Effector CD8-positive, alpha-beta T cell (primary cell): ENCODE measurements at places on chromosomes 5 and 9.

GRCh38 chr5:4661326-4661725 lies 478.8 kb upstream of the ADAMTS16 start:
- no peak for DNase-seq

DNA sequence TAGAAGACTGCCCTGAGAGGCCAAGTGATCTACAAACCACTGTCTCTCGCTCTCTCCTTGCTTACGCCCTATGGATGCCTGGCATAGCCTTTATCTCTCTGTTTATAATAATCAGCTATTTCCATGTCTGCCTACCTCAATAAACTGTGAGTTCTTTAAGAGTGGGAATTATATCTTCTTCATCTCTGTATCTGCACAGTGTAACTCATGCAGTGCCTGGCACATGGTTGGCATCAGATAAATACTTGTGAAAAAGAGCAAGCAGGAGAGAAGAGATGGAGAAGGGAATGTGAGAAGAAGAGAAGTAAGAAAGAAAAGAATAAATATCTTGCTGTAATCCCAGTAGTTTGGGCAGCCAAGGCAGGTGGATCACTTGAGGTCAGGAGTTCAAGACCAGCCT lies 94.6 kb upstream of the TNPO1 start:
- DNase-seq, result no peak

GRCh38 chr9:8437876-8438275 lies 638.3 kb upstream of the DMAC1 start:
- no peak for DNase-seq

DNA sequence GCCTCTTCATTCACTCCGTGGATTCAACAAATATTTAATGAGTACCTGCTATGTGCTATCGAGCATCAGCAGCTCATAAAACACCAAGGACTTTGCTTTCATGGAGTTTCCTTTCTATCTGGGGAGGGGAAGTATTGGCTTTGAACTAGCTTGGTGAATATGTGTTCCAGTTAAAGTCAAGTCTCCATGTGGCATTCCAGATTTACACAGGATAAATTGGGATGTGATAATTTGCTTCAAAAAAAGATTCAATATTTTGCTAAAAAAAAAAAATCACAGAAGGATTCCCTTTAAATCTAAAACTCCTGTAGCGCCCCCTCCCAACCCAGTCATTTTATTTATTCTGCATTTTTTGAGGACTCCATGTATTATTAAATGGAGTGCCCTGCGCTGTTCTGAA lies 346.3 kb upstream of the SLC30A5 start:
- DNase-seq, result no peak

- no peak for DNase-seq
Measured at GRCh38 chr5:36202521-36202961, 39.2 kb downstream of the NADK2 start.

GRCh38 chr9:5767968-5768932 lies 64.7 kb downstream of the ERMP1 start:
- DNase-seq, result no peak

GRCh38 chr5:127985811-127986325 lies 97.7 kb upstream of the SLC12A2 start:
- DNase-seq, result no peak

GRCh38 chr5:102049517-102049916 lies 246.6 kb downstream of the SLCO4C1 start:
- no peak for DNase-seq

GRCh38 chr5:132052520-132052919 lies 7.9 kb upstream of the IL3 start:
- no peak for DNase-seq

GRCh38 chr5:4205398-4205797 lies 609.8 kb downstream of the IRX1 start:
- no peak for DNase-seq

- no peak for DNase-seq
Measured at GRCh38 chr5:129930221-129930620, 26.0 kb downstream of the CHSY3 start.

DNA sequence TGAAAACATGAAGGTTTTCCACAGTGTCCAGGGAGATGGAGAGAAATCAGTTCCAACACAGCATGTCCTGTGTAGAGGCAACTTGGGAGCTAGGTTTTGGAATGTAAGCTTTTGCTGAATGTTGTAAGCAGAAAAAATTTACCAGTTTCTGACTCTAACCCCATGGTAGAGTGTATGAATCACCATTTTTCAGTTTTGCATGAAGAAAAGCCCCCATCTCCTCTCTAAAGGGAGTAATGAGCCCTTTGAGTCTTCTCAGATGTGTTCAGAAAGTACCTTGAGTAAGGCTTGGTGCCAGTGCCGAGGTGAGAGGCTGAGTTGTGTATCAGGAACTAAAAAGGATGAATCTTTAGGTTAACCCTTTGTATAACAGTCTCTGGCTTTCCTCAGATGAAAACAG lies 96.2 kb downstream of the ADRB2 start:
- DNase-seq, result no peak

- no peak for DNase-seq
Measured at GRCh38 chr9:78213712-78214111, 22.2 kb upstream of the CEP78 start.

GRCh38 chr5:59760785-59761348 lies 132.7 kb downstream of the PDE4D start:
- DNase-seq, result no peak

DNA sequence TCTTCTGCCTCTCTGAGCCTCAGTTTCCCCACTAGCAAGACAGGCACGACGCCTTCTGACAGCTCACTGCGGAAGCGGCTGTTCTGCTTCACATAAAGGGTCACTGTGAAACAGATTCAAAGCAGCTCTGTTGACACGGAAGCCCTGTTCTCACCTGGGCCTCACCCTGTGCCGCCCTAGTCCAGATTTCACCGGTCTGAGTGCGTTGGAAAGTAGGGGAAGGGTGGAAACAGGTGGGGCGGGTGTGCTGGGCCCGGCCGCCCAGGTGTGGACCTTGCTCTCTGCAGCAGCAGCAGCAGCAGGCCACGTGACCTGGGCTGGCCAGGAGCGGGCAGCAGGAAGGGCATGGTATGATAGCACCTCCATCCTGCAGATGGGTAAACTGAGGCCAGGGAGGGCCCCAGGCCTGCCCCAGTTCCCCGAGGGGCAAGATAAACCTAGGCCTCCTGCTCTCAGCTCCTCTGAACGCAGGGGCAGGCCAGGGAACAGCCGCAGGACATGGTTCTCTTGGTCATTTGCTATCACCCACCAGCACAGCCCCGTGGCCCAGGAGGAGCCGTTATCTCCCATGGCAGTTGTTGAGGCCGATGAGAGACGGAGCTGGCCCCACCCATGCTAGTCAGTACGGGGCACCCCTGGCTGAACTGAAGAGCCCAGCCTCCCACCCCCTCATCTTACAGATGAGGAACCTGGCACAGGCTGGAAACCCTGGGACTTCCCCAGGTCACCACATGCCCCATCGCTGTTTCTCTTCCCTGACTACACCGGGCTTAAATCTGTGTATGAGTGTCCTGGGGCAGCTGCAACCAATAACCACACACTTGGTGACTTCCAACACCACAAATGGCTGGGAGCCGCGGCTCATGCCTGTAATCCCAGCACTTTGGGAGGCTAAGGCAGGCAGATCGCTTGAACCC lies 12.1 kb downstream of the PTGES2 start:
- DNase-seq, result no peak

- no peak for DNase-seq
Measured at GRCh38 chr9:33158843-33159776, 8.0 kb downstream of the B4GALT1 start.

- no peak for DNase-seq
Measured at GRCh38 chr5:59259237-59259636, 634.3 kb downstream of the PDE4D start.

DNA sequence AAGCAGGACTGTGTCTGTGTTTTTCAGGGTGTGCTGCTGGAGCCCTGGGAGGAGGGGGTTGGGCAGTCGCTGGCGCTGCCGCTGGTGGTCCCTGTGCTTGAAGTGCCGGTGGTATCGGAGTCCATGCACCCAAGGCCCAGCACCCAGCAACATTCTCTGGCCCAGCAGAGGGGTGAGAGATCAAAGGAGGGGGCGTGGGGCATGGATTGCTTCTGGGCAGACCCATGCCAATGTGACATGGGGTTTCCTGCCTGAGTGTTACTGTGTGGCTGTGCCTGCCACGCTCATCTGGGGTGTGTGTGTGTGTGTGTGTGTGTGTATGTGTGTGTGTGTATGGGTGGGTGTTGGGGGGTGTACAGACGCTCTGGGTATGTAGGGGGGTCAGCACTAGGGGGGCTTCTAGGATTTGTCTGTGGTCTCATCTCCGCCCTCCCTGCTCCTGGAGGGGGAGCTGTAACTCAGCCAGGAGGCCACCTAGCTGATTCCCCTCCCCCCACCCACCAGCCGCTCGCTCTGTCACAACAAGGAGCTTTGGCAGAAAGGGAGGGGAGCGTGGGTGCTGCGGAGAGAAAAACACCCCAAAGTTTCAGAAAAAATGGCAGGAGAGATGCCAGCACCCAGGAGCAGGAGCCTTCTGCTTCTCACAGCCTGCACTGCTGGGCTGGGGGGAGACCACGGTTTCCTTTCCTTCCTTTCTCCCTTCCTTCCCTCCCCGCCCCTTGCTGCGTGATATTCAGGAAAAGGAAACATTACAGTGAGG lies 35.9 kb upstream of the HSPA9 start:
- no peak for DNase-seq

DNA sequence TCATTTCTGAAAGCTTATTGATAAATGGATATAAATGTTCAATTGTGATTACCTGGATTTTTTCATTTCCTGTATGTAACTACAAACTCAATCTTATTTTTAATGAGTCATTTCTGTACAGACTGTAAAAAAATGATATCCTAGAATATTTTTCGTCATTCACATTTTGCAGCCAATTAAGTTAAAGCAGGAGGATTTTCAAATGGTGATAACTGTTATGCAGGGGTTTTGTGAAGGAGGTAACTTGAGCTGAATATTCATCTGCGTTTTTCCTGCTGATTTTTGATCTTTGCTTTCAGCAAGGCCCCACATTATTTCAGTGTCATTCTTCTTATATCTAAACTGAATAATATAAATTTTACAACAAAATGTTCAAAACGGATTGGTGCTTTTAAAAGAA lies 74.1 kb downstream of the SLF1 start:
- DNase-seq, result no peak

- DNase-seq, result no peak
Measured at GRCh38 chr5:147092044-147092443, 142.8 kb upstream of the STK32A start.

- DNase-seq, result no peak
Measured at GRCh38 chr9:20087481-20087880, 298.6 kb upstream of the SLC24A2 start.

- no peak for DNase-seq
Measured at GRCh38 chr9:24766081-24766480, 220.4 kb upstream of the IZUMO3 start.

- no peak for DNase-seq
Measured at GRCh38 chr5:153122403-153122802, 368.1 kb upstream of the GRIA1 start.

GRCh38 chr5:65866837-65867521 lies 59.4 kb upstream of the ERBIN start:
- no peak for DNase-seq

DNA sequence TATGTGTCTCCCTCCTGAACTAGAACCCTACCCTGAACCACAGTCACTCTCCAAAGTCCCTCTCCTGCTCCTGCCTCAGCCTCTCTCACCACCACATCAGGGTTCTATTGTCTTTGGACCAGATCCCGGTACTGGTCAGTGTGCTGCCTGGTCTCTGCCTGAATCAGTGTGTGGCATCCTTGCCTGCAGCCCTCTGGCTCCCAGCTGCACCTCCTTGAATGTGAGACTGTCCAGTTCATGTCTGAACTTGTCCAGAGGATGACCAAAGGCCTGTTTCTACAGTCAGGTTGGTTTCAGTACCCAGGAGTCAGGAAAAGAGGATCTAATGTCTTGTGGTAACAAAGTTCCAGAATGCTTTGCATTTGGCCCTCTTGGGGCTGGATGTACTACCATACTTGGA lies 76.8 kb upstream of the RANBP3L start:
- no peak for DNase-seq

- DNase-seq, result no peak
Measured at GRCh38 chr9:113179839-113180238, 29.0 kb downstream of the SLC31A2 start.

DNA sequence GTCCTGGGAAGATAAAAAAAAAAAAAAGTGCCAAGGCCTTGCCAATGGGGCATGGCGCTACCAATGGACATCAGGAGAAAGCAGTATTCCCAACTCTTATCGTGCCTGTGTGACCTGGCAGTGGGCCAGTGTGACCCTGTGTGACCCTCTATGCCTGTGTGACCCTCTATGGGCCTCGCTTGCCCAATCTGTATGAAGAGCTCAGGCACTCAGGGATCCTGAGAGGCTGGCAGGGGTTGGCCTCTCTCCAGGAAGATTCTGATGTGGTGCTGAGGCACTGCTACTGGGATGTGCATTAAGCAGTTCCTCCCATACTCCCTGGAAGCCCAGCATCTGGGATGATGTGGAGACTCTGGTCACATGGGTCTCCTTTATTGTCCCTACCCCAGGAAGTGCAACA lies 179.2 kb downstream of the MACROH2A1 start:
- DNase-seq, result no peak

DNA sequence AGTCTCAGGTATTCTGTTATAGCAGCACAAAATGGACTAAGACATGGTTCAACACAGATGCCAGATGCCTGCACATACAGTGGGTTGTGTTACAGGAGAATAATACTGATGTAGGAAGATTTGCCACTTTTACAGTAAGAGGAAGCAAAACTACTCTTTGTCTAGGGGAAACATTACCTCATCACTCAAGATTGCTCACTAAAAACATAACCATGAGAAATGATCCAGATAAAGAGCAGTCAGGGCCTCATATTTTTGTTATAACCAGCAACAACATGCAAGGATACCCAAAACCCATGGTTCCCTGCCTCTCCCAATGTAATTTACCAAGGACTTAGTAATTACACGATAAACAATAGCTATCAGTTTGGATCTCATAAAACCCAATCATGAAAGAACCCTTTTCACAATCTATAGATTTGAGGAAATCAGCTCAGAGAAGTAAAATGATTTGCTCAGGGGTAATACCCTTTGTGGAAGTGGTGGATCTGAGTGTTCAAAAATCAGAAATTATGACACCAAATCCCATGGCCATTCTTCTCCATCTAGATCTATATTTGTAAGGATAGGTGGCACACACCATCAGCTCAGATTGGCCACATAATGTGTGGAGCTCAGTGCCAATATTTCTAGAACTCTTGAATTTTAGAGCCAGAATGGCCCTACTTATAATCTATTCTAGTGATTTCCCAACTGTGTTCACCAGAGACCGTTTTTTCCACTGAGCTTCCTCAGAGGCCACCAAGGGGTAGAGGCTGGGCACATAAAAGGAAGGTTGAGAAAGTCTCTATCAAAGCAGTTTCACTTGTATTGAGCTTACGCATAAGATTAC lies 27.8 kb downstream of the DPYSL3 start:
- DNase-seq, result no peak

DNA sequence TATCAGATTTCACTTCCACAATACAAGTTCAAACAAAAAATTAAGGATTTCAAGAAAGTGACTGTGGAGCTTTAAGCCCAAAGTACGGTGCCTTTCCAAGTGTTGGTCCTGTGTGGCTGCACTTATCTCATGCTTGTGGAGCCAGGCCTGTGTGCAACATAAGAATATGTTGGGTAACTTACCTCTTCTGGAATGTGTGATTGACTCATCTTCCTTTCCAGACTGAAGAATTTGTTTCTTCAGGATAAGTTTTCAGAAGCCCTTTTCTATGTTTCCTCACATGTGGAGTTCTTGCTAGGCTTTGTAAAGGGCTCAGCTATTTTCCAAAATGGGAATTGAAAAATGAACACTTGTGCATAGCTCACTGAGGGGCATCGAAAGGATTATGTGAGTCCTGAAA lies 485.1 kb upstream of the PAPPA start:
- DNase-seq, result no peak
